ENCODE measurements at places on chromosomes 3 and 15. TPM values are rescaled to one million over a fixed set of nuclear protein-coding genes. Genes with fewer than 3 reads are reported as not detected.

GOLGA8S gene
- 0.16 TPM for total RNA-seq

TMEM44 gene
- 13.2 TPM for total RNA-seq

GCNT3 gene
- not detected for total RNA-seq

NRROS gene
- not detected for total RNA-seq

CDC25A gene
- total RNA-seq, result 7.3 TPM

DGKG gene
- total RNA-seq, result not detected

MASP1 gene
- not detected for total RNA-seq

GOLGA8G gene
- total RNA-seq, result 0.09 TPM

IGSF11 gene
- not detected for total RNA-seq

MOBP gene
- total RNA-seq, result 0.21 TPM
